Fibroblast of skin of back (primary cell): ENCODE measurements at places on chromosomes 6 and 20.

GRCh38 chr20:59678951-59679350 is 74.6 kb downstream of the PHACTR3 start:
- no peak for DNase-seq

DNA sequence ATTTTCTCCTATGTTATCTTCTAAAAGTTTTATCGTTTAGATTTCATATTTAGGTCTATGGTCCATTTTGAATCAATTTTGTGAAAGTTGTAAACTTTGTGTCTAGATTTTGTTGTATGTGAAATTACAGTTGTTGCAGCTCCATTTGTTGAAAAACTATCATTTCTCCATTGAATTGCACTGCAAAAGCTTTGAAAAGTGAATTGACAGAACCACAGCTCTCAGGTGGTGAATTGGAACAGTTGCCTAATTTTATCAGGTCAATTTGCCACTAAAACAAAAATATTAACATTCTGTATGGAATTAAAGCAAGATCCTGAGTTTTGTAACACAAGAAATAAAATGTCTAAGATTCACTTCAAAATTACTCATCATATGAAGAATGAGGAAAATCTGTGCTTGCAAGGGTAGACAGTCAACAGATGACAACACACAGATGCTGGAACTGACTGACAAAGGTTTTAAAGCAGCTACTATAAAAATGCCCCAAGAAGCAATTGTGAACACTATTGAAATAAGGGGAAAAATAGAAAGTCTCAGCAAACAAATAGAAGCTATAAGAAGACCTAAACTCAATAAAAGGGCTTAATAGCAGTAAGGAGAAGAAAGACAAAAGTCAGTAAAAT is 346.7 kb downstream of the PAX1 start:
- DNase-seq, result peak; percentile 38

- no peak for DNase-seq
Observed at GRCh38 chr6:34316431-34317171, 67.8 kb upstream of the SMIM29 start.

GRCh38 chr6:114284281-114284680 is 58.5 kb downstream of the HS3ST5 start:
- DNase-seq, result peak; percentile 19

DNA sequence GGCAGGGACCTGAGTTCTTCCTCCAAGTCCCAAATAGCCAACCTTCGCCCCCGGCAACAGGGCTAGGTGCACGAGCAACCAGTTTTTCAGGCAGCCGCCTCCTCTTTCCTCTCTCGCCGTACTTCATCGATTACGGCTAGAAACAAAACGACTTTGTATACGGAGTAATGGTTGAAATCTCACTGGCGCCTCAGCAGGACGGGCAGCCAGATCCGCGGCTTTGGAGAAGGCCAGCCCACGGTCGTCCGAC is 333 bp upstream of the SMIM13 start:
- DNase-seq, result no peak

DNA sequence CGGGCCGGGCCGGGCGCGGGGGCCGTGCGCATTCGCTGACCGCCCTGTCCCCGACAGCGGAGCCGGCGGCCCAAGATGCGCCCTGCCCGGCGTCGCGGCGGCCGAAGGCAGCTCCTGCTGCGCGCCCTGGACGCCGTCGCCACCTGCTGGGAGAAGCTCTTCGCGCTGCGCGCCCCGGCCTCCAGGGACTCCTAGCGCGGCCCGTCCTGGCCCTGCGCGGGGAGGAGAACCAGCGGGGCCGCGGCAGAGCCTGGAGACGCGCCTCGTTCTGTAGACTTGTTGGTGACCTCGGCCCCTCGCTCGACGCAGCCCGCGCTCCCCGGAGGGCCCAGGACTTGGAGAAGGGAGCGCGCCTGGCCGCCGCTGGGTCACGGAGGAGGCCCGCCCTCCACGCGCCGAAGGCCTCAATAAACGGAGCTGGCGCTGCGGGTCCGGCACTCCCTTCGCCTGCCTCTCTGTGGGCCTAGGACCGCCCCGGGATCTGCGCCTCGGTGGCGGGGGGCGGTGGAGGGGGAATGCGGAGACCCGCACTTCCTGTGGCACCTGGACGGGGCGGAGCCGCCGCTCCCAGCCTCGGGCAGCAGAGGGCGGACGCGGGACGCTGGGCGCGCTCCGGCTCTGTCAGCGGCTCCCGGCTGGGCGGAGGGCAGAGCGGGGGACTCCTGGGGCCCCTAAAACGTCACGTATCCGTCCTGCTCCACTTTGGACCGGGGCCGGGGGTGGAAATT is 2.7 kb downstream of the C20orf204 start:
- DNase-seq, result peak; percentile 54

- DNase-seq, result no peak
Observed at GRCh38 chr6:63643862-63644261, 8.3 kb downstream of the PHF3 start.

- DNase-seq, result no peak
Observed at GRCh38 chr6:14635195-14635594, 517.6 kb downstream of the CD83 start.

DNA sequence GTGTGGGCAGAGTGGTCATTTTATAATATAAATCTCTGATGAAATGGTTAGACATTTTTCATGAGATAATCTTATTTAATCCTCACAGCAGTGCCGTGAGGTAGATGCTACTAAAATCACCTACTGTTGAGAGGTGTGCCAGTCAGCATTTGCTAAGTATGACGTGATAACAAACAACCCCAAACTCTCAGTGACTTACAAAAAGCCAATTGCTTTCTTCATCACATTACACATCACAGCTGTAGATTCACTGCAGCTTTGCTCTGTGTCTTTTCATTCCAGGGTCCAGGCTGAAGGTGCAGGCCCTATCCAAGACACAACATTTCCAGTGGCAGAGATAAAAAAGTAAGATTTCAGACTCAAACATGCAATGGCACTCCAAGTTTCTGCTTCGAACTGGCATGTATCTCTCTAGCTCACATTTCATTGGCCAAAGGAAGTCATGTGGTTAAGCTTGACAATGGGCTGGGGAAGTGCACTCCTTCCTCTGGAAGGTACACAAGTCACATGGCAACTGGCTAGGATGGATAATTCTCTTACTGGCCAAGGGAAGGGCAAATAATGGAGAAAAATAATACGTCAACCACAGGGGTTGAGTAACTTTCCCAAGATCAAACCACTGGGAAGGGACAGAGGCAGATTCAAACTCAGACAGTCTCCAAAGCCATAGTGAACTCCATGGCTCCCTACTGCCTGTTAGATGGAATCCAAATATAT is 69.5 kb upstream of the EPB41L1 start:
- no peak for DNase-seq

DNA sequence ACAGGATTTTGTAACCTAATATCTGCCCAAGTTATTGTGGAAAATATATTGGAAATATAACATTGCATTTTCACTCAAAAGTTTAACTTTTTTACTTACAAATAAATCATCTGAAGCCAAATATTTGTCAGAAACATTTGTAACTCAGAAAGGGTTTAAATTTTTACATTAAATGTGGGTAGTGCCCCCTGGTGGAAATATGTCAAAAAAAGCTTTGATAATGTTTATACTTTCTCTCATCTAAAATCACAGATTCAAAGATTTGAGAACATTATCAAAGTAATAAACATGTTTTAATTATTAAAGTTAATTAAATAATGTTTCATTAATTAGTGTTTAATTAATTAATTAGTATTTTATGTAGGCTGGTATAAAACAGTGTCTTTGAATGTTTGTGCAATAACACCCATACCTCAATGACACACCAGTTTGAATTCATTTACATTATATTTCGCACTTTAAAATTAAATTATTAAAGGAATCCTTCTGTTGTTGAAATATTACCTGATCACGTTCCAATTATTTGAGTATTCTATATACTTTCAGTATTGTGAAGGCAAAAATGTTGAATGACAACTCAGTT is 320.1 kb upstream of the FKBP1C start:
- DNase-seq, result peak; percentile 6
